ENCODE measurements at places on chromosomes 7 and 10. TPM values are rescaled to one million over a fixed set of nuclear protein-coding genes. Genes with fewer than 3 reads are reported as not detected.

The DPP6 gene
- polyA plus RNA-seq = 44.9 TPM

The SFTPD gene
- 1.6 TPM for polyA plus RNA-seq

The OPALIN gene
- polyA plus RNA-seq = not detected

The CDH23 gene
- 0.90 TPM for polyA plus RNA-seq

The TMEM196 gene
- polyA plus RNA-seq = not detected

The AMPH gene
- 20.0 TPM for polyA plus RNA-seq

The IFIT1B gene
- polyA plus RNA-seq = 0.15 TPM

The LRMDA gene
- 18.0 TPM for polyA plus RNA-seq

The C7orf57 gene
- polyA plus RNA-seq = 0.95 TPM

The SEMA3E gene
- 1.3 TPM for polyA plus RNA-seq

The OR2A12 gene
- polyA plus RNA-seq = 0.05 TPM

The C10orf53 gene
- polyA plus RNA-seq = not detected

The CROT gene
- 45.6 TPM for polyA plus RNA-seq

The PILRA gene
- polyA plus RNA-seq = 12.6 TPM

The SLC26A5 gene
- 0.75 TPM for polyA plus RNA-seq

The WDR37 gene
- 21.0 TPM for polyA plus RNA-seq

The ANKRD30A gene
- not detected for polyA plus RNA-seq

The CALHM2 gene
- polyA plus RNA-seq = 10.3 TPM

The PITX3 gene
- 0.43 TPM for polyA plus RNA-seq

The SPDYE11 gene
- 1.6 TPM for polyA plus RNA-seq

The PPIA gene
- polyA plus RNA-seq = 1,199 TPM

All from left kidney (tissue), 8 donors.